LoVo (cell line): ENCODE measurements at places on chromosomes 12 and 14.

- no peak for DNase-seq
These were observed 35.8 kb downstream of the FLVCR2 start for GRCh38 chr14:75614179-75614578.

DNA sequence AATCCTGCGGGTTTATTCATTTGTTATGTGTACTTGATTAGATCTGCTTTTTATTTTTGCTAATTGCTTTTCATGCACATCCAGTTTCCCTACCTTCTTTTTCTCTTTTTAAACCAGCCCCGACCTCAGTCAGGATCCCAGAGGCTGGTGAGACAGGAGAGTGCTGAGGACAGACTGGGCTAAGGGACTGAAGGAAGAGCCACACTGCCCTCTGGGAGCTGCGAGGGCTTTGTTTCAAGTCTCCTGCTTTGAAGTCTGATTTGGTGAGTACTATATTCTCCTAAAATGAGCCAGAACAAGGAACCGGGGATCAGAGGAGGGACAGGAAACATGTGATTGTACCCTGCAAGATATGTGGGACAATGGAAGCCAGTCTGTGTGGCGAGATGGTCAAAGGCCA, 23.9 kb downstream of the PRICKLE1 start:
- DNase-seq, result no peak

- DNase-seq, result no peak
These were observed 1.0 kb upstream of the BTG1 start for GRCh38 chr12:92146497-92147224.

- DNase-seq, result no peak
These were observed 70.1 kb downstream of the PEBP1 start for GRCh38 chr12:118206107-118206412.

- DNase-seq, result no peak
These were observed 58.3 kb downstream of the CALM1 start for GRCh38 chr14:90455100-90455571.

DNA sequence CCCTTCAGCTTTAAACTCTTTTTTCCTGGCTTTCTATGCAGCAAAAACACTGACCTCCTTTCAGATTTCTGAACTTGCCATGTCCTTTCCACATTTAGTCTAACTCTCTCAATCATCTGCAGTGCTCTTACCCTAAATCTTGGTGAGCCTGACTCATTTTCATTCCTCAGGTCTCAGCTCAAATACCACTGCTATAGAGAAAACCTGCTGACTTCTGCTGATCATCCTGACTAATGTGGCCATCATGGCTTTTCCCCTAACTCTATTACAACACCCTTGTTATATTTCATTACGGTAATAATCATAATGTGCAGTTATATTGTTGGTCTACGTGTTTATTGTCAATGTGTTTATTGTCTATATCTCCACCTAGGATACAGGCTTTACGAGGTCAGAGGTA, 207.3 kb upstream of the OR4E1 start:
- DNase-seq, result no peak

- DNase-seq, result peak; percentile 44
These were observed 79.9 kb upstream of the CCDC91 start for GRCh38 chr12:28110329-28110728.

DNA sequence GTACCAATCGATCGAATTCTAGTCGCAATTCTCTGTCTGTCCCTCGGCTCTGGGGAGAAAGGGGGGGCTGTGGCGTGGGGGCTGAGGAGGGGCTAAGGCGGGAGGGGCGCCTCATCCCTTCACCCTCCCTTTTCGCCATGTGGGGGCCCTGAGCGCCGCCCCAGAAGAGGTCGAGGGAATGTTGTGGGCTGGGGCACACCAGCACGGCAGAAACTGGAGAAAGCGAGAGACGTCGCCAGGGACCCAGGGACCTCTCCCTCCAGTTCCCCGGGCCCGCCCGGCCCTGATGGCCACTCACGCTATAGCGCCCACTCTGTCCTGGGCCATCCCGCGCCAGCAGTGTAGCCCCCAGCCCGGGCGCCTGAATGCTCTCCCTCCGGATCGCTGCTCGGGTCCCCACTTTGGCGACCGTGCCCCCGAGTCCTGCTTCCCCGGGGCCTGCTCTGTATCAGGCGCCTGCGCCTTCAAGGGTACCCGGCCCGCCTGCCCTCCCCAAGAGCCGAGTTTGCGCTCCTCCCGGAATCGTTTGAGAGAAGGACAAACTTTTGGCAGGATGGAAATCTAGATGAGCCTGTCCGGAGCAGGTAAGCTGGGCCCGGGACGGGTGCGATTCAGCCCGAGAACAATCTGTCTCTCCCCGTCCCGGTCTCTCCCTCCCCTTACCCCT, 62.6 kb downstream of the SMUG1 start:
- DNase-seq, result no peak

GRCh38 chr14:92668276-92668973, 80.0 kb downstream of the LGMN start:
- no peak for DNase-seq

GRCh38 chr12:23614280-23614679, 335.2 kb downstream of the SOX5 start:
- no peak for DNase-seq

GRCh38 chr14:58282925-58283593, 15.3 kb upstream of the ARID4A start:
- DNase-seq, result no peak

GRCh38 chr12:66587912-66588311, 91.0 kb downstream of the GRIP1 start:
- DNase-seq, result no peak
